GM23338 (cell line): ENCODE measurements at places on chromosomes 13 and 19.
A peak's percentile ranks its signal among the peaks of the same experiment; 100 is the strongest.

GRCh38 chr13:31184981-31185645 lies 14.7 kb upstream of the B3GLCT start:
- DNase-seq = no peak

- no peak for DNase-seq
Observed at GRCh38 chr13:41978007-41978406, 17.1 kb upstream of the VWA8 start.

DNA sequence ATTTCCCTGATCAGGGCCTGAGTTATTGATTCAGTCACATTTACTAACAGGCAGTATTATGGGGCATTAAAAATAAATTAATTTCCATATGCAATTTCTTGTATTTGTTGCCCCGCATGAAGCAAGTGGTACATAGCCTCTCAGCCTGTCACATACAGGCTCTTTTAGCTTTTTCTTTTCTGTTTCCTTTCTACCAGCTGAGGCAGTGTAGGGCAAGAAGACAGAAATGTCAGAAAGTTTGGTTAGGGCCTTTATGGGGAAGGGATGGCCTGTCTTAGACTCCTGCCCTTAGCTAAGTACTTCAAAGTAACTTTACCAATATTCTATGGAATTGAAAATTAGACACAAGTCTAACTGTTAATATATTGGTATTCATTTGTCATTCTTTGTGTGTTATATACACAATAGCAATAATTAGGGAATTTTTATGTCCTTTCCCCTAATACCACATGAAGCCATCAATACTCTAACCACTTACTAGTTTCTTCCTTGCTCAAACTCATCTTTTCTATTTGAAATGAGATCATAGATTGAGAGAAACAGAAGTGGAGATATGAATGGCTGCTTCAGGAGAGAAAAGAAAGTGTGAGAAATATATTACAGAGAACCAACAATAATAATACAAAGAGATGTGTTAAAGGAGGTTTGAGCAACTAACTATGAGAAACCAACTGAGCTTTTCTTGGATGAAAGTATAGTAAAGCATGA lies 669.6 kb downstream of the PCDH17 start:
- peak; percentile 19 for DNase-seq

DNA sequence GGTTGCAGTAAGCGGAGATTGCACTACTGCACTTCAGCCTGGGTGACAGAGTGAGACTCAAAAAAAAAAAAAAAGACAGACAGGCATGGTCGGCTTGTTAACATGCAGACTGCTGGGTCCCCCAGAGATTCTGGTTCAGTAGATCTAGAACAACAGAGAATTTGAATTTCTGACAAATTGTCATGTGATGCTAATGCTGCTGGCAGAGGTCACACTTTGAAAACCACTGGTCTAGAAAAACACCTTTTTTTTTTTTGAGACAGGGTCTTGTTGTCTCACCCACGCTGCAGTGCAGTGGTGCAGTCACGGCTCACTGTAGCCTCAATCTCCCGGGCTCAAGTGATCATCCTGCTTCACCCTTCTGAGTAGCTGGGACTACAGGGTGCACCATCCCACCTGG lies 7.7 kb upstream of the LRFN3 start:
- no peak for DNase-seq

- DNase-seq = peak; percentile 39
Observed at GRCh38 chr13:24741016-24741662, 22.8 kb upstream of the RNF17 start.

DNA sequence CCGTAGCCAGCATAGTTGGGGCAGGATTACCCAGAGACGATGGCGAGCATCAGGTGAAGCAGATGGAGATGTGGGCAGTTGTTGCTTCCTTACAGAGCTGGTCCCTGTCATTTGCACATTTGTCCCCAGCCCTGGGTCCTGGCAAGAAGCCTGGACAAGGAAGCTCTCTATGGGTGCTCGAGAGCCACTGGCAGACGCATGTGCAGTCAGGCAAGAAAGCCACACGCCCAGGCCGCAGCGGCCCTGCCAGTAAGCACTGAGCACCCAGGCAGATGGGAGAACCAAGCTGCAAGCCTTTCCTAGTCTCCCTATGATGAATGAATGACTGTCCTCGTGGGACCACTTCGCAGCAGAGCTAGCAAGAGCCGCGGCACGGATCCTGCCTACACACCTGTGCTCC lies 182.8 kb downstream of the FOXO1 start:
- DNase-seq = no peak

DNA sequence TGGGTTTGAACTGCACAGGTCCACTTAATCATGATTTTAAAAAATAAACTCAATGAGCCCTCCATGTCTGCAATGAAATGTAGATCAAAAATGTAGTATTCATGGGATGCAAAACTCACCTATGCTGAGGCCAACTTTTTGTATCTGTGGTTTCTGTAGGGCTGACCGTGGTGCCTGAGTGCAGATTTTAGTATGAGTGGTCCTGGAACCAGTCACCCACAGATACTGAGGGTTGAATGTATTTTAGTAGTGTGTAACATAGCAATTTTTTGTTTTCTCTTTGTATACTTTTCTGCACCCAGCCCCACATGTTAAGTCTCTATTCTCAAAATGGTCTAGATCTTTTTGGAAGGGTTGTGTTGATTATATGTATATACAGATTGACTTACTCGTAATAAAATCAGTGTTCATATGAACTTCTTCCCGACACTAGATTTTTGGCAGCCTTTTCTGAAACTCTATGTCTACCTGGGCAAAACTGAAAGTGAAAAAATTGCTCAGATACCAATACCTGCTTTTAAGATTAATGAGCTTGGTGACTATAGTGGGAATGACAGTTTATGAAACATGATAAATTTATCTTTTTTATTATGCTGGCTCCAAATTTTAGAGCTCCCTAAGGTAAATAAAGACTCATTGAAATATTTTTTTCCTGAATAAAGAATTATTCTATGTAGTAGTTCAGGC lies 51.6 kb downstream of the DNAJC15 start:
- DNase-seq = no peak

DNA sequence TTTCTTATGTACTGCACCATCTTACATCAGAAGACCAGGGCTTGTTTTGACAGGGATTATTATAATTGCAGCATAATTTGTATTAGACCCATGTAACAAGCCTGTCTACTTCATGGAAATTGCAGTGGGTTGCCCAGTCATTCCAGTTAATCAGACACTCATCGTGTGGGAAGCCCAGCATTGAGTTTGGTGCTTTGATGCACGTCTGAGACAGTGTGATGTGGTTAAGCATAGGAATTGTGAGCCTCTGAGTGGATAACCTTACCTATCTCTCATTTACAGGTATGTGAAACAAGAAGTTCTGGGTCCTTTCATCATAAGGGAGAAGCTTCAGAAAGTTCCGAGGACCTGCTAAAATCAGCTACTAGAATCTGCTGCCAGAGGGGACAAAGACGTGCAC lies 12.8 kb downstream of the RGCC start:
- DNase-seq = no peak

DNA sequence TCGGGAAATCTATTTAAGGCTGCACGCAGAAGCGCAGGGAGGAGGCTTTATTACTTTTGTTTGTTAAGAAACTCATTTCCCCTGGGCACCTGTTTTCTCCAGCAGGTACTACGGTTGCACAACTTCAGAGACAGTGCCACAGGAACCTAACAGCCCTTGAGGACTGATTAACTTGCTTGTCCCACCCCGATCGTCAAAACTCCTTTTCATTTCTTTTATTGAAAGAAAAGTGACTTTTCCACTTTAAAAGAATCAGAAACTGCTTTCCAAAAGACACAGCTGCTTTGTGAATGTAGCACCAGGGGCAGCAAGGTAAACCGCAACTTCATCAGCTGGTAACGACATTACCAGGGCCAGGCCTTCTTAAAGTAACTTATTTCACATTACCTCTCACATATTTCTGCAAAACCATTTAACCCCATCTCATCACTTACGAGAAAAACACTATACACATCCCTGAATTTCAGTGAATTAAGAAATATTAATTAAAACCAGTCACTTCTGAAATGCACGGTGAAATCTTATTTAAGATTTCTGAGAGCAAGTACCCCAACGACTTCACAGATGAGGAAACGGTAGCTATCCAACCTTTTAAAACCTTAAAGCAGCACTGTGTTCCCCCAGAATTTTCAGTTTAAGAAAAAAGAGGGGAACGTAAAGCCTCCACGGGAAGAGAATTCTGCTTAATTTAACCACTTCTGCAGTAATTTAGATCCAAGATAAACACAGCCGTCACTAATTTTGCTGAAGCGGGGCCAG lies 1.4 kb downstream of the ANKRD10 start:
- no peak for DNase-seq

- DNase-seq = no peak
Observed at GRCh38 chr19:825897-826644, 1.6 kb upstream of the AZU1 start.

DNA sequence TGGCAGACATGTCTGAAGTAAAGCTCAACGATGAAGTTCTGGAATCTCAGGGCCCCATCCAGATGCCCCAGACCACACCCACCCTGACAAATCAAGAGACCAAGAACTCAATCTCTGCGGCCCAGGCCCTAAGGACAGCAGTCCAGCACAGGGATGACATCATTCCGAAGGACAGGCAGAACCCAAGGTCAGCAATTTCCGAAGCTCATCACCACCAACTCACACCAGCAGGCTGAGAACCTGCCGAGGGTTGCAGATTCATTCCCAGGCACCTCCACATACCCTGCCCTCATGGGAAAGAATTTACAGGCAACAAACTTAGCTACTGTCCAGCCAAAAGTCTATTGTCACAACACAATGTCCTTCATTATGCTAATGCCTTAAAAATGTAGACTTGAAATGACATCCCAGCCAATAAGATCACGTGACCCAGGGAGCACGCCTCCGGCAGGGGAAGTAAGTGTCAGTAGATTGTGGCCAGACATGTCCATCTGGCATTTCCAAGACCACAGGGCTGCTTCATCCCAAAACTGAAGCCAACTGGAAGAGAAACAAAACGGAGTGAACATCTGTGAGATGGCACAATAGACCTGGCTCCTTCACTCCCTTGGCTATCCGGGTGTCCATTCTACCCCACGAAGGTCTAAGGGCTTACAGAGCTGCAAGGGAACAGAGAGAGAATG lies 98.8 kb downstream of the CRYL1 start:
- no peak for DNase-seq

GRCh38 chr19:1754636-1755466 lies 1.5 kb downstream of the ONECUT3 start:
- peak; percentile 53 for DNase-seq

DNA sequence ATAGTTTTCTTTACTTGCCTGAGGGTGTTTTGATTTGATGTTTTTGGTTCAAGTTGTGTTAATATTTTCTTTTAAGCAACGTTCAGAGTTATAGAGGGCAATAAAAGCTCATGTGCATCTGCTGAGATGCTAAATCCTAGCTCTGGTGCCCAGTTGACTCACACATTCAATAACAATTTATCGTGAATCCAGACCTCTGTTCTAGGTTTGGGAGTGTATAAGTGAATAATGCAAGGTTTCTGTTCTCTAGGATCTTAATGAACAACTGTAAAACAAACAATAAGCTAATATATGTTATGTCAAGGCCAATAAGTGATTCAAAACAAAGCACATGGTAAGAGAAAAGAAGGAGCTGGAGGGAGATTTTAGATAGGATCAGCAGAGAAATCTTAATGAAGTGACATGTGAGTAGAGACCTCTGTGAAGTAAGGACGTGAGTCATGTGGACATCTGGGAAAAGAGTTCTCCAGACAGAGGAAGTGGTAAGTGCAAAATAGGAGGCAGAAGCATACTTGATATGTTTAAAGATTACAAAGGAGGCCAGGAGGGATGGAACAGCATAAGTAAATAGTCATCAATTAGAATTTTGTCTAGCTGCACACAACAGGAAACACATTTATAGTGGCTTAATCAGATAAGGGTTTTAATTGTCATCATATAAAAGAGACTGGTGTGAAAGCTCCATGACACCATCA lies 278.5 kb upstream of the HTR2A start:
- no peak for DNase-seq

DNA sequence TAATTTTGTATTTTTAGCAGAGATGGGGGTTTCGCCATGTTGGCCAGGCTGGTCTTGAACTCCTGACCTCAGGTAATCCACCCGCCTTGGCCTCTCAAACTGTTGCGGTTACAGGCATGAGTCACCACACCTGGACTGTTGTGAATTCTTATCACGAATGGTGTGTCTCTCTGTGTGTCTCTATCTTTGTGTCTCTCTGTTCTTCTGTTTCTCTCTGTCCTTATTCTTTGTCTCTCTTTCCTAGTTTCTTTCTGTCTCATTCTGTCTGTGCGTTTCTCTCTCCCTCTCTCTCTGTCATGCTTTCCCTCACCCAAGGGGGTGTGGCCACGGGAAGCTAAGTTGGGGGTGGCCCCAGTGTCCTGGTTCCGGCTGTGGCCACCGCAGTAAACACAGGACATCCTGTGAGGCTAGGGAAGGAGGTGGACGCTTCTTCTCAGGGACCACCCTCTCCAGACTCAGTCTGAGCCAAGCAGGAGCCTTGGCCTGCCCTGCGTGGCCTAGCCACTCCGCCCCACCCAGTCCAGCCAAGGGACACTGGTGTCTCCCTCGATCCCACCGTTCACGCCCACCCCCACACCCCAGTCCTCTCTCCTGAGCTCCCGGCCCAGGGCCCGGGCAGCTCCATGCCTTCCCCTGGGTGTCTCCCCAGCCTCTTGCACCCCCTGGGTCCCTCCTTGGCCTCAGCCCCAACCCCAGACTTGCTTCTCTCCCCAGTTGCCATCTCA lies 3.9 kb upstream of the PRX start:
- DNase-seq = no peak

- DNase-seq = no peak
Observed at GRCh38 chr19:48297975-48298374, 27.4 kb upstream of the EMP3 start.

GRCh38 chr13:48492470-48493065 lies 40.3 kb downstream of the RCBTB2 start:
- DNase-seq = no peak

- DNase-seq = peak; percentile 83
Observed at GRCh38 chr19:34430738-34431625, 2.8 kb downstream of the UBA2 start.

GRCh38 chr13:50149932-50150331 lies 134.7 kb downstream of the KCNRG start:
- no peak for DNase-seq

GRCh38 chr13:22278336-22278929 lies 607.6 kb downstream of the FGF9 start:
- peak; percentile 71 for DNase-seq

DNA sequence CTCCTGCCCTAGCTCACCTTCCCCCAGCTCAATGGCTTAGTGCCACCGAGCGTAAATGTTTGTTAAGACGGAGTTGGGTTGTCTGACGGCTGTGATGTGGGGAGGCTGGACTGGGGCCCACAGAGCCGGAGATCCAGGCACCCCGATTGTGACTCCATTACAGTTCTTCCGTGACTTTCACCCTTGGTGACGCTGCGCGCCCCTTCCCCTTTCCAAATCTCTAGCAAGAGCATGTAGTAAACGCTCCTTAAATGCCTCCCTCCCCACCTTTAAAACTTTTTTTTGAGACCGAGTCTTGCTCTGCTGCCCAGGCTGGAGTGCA lies 829 bp downstream of the REEP6 start:
- DNase-seq = no peak

DNA sequence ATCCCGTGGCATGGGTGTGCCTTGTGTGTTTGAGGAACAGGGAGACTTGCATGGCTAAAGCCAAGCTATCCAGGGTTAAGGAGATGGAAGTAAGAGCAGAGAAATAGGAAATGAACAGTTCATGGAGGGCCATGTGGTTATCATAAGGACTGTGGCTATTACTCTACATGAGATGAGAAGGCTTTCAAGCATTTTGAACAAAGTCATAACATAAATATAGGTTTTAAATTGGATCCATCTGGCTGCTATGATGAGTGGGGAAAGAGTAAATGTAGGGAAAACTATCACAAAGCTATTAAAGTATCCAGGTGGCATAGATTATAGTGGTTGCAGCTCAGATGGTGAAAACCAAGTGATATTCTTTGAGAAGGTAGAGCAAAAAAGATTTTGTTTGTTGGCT lies 184.1 kb downstream of the PCDH17 start:
- no peak for DNase-seq

GRCh38 chr19:1730157-1730556 lies 23.1 kb upstream of the ONECUT3 start:
- no peak for DNase-seq
